ENCODE measurements at places on chromosomes 12 and 14.

DNA sequence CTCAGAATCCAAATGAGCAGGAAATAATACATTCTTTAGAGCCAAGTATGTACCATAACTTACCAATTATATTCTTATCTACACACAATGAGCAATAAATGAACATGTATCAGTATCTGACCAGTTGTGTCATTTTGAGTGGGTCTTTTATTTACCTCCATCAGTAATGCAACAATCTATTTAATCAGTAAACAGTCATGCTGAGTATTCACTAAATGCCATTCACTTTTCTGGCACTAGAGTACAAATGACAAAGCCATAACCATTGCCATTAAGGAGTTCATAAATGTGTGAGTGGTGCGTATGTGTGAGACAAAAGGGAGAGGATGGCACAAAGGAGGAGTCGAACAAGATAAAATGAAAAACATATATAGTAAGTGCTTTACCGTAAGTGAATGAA is 1.5 kb upstream of the STRAP start:
- DNase-seq, result no peak

DNA sequence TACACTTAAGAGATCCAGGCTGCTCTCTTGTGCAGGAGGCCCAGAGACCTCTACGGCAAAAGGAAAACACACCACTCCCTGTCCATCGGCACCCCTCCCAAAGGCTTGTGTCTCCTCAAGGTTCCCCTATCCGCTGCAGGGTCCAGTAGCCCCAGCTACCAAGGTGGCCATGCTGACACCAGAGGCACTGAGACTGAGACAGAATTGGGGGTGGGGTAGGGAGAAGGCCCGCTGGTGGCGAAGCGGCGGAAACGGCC is 590 bp downstream of the DDIT3 start:
- peak; percentile 16 for DNase-seq

DNA sequence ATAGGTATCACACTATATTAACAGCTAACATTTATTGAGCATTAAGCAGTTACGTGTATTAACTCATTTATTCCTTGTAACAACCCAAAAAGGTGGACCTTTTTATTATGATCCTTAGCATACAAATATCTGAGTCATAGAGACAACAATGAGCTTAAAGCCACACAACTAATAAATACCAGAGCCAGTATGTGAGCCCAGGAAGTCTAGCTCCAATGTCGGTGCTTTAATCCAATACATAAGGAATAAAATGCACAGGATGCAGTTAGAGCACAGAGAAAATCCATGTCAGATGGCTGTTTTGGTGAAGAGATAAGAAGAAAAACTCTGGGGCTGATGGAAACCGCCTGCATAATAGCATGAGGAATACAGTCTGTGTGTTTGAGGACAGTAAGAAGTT is 888.6 kb downstream of the TMTC2 start:
- no peak for DNase-seq

GRCh38 chr12:84741692-84742091 is 170.9 kb downstream of the SLC6A15 start:
- DNase-seq, result no peak

GRCh38 chr12:122738571-122738970 is 7.9 kb upstream of the HCAR1 start:
- DNase-seq, result no peak

Data from activated T-cell treated with anti-CD3 and anti-CD28 coated beads for 1 hour (primary cell).